ENCODE measurements at places on chromosomes 6 and 20.

DNA sequence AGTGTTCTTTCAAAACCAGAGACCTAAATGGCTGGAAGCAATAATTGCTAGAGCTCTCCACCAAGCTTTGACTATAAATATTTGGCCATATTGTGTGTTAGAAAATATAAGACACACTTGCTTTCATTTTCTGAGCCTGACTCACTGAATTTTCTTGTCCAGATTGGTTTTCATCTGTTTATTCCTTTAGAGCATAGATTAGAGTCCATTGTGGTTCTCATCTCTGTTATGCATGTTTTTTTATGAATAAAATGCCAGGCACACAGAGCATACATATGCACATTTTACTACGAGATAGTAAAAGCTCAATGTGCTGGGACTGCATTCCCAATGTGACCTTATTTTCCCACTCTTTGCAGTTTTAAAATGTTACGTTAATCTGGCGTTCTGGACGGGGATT, 115.3 kb upstream of the MLIP start:
- DNase-seq: no peak

GRCh38 chr20:16007962-16008361, 565.3 kb downstream of the KIF16B start:
- DNase-seq: no peak

DNA sequence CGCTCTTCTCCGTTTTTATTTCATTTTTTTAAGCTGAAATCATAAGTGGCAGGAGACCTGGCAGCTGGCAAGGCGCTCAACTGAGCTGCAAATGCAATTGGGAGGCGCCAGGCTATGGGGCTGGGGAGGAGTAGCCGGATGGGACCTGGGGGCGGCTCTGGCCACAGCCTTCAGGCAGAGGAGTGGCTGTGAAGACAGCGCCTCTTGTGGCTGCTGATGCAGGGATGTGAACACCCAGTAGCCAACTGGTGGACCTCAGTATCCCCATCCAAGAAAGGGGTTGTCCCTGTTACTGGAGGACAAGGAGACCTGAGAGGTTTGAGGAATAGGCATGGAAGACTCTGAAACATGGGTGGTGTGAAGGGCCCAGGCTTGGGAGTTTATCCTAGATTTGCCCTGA, 12.6 kb downstream of the KCNK17 start:
- no peak for DNase-seq

- no peak for DNase-seq
These were observed 13.9 kb downstream of the NR2E1 start for GRCh38 chr6:108179741-108180140.

- no peak for DNase-seq
These were observed 189.6 kb upstream of the FBXL4 start for GRCh38 chr6:99137314-99137713.

- DNase-seq: no peak
These were observed 16.9 kb upstream of the RFPL4B start for GRCh38 chr6:112330071-112330878.

- no peak for DNase-seq
These were observed 246.1 kb downstream of the BMP7 start for GRCh38 chr20:57020364-57020763.

DNA sequence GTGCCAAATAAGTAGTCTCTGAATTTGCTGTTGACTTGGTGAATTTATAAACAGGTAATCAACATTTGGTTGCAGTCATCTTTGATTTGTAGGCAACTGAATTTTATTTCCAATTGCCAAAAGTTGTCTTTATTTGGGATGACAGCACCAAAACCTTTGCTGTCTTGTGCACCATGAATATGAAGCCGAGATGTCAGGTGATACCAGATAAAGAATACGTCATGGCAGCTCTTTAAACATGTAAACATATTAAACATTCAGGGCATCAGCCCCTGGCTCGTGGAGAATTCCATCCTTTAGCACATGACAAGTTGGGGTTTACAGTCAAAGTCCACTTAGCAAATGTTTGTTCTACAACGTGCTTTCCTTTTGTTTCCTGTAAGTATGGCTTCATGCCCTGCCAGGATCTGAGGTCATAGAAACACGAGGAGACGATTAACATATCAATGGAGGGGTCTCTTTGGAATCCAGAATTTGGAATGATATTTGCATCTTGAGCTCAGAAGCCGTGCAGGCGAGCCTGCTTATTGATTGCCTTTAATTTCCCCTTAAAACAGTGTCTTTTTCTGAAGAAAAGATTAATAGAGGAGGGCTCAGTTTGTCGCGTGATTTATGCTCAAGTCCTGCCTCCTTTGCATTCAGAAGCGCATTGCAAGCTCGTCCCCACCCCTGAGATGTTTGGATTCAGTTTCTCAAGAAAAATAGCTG, 170.2 kb upstream of the ZNF217 start:
- DNase-seq: no peak

DNA sequence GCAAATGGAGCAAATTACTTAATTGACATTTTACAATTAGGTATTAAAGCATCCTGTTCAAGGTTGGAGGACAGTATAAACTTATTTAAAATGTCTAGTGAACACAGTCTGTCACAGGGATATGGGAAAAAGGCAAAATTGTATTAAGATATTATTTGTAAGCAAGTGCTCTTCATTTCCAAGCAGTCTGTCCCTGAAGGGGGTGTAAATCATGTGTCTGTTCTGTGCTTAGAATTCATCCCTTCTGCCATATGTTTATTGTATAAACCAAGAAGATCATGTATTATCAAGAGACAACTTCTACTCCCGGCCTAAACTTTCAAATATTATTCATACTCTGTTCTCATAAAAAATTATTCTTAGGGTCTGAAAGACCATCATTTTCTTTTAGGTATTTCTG, 144.8 kb downstream of the BCKDHB start:
- DNase-seq: no peak

DNA sequence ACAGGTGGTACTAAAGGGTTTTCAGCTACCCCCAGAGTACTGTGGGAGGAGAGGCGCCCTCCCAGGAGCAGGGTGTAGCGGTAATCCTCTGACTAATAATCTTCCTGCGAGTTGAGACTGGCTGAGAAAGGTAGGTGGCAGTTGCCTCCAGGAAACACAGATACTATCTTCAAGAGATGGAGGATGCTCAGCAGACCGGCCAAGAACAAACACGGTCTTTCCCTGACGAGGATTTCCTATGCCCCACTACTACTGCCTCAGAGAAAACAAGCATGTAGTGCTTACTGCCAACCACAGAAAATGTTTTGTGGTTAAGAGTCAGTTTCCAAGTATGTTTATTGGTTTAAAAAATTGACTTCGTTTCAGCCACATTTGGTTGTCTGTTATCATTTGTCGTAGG, 26.8 kb downstream of the C6orf89 start:
- DNase-seq: peak; percentile 28

DNA sequence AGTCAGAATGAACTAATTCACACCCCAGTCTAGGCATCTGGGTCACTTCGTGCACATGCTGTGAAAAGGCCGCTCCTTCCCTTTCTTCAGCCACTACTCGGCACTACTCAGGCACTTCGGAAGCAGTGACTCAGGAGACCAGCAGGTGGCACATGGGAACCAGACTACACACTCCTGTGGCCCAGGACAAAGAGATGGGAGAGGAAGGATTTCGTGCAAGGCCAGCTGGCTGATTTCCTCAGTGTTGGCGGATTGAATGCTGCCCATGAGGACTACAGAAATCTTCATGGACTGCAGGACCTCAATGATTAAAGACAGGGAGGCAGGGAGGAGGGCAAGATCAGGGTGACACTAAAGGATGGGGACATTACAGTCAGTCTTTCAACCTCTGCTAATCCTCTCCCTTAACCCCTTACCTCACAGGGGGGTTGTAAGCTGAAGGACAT, 117.8 kb upstream of the SPACA1 start:
- peak; percentile 28 for DNase-seq

- DNase-seq: no peak
These were observed 105.7 kb upstream of the LAMP5 start for GRCh38 chr20:9408422-9409300.

GRCh38 chr6:28838289-28838633, 85.5 kb downstream of the TRIM27 start:
- DNase-seq: peak; percentile 62

- no peak for DNase-seq
These were observed 144.9 kb downstream of the SH3BGRL2 start for GRCh38 chr6:79776076-79776475.

- no peak for DNase-seq
These were observed 27.4 kb downstream of the BTBD9 start for GRCh38 chr6:38612143-38612965.

All from stimulated activated CD4-positive, alpha-beta T cell treated with anti-CD3 and anti-CD28 coated beads, Interleukin-1b, Interleukin-23, amount 100 ng/mL, for 24 hours (primary cell).